ENCODE measurements at places on chromosomes 2 and 18.

GRCh38 chr18:78782951-78783563, 196.6 kb upstream of the SALL3 start:
- DNase-seq: no peak

DNA sequence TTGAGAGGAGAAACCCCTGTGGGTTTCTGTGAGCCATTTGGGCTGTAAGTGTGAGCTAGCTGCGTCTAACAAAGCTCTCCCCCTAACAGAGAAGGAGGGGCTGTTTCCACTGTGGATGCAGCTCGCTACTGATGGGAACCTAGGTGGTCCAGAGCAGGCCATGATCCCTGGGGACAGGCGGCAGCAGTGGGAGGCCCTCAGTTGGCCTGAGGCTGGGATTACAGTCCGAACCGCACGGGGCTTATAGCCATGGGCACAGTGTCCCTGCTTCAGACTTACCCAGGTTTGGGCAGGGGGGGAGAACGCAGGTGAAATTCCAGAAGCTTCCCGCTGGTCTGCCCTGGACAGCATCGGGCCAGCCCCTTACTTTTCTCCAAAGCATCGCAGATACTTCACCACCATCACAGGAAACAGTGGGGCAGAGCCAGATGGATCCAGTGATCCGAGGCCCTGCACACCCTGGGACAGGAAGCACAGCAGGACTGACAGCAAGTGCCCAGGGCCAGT, 139.4 kb downstream of the SEPTIN10 start:
- no peak for DNase-seq

GRCh38 chr2:67917332-67918054, 145.3 kb downstream of the C1D start:
- no peak for DNase-seq

- no peak for DNase-seq
Measured at GRCh38 chr18:62721839-62722795, 6.8 kb downstream of the PHLPP1 start.

GRCh38 chr2:166434491-166434890, 58.7 kb upstream of the SCN9A start:
- no peak for DNase-seq

DNA sequence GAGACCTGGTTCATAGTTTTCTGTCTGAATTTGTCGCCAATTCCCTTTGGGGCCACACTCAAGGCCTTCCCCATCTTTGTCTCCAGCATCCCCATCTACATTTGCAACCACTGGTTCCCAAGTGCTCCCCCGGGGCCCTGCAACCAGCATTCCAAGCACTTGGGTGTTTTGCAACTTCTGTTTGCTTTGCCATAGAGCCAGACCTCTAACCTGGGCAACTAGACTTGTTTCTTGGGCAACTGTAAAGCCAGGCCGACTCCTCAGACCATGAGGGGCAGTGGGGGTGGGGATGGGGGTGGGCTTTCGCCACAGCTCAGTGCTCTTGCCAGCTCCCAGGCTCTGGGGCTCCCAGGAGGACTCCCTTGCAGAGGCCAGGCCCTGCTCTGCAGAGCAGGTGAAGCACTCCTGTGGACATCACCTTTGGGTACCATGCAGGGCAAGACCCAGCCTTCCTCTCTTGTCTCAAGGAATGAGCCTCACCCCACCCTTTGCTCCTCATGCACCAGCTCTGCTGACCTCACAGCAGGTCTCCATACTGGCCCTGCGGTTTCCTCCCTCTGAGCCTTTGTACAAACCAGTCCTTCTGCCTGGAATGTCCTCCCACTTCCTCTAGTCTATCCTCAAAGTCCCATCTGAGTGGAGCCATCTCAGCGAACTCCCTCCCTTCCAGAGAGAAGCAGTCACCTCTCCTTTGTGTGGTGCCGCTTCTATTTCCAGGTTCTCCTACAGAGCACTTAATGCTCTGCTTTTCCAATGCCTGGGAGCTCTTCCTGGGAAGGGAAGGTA, 126.7 kb upstream of the MYCN start:
- DNase-seq: no peak

DNA sequence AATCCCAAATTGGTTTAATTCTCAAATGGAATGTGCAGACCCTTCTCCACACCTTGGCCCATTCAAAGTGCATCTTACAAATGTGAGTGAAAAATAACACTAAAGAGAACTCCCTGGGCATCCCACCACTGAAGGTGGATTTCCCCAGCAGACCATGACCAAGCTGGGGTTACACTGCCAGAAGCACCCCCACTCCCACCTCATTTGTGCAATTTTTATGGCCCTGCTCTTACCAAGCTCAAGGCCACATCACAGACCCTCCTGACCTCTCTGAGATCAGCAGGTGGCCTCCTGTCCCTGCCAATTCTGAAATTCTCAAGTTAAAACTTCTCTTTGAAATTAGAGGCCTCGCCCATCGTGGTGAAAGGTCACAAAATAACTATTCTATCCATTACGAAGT, 21.6 kb downstream of the SIGLEC15 start:
- no peak for DNase-seq

DNA sequence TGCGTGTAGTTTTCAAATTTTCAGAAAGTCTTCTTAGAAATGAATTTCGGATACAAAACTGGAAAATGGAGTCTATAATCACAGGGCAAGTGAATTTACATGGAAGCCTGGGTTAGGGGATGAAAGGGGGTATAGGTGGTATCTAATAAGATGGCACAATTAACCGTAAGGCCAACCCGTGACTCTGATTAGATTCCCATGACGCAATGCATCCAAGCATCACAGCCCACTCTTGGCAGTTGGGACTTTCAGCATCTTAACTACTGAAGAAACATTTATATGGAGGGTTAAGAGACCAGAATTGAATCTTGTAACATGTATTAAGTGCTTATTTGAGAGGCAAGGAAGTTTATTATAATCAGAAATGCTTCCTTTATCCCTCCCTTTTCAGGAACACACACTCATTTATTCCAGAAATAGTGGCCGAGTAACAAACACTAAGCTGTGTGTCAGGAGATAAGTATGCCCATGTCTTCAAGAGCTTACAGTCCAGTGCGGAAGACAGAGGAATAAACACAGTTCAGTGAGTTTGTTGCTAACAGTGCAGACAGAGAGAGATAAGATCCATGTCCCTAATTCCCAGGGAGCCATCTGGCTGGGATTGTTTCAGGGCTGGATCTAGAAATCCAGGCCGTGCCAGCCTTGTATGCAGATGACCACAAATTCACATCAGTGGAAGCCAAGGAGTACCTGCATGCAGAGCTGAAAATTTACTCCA, 151.2 kb downstream of the ANTXR1 start:
- DNase-seq: no peak

DNA sequence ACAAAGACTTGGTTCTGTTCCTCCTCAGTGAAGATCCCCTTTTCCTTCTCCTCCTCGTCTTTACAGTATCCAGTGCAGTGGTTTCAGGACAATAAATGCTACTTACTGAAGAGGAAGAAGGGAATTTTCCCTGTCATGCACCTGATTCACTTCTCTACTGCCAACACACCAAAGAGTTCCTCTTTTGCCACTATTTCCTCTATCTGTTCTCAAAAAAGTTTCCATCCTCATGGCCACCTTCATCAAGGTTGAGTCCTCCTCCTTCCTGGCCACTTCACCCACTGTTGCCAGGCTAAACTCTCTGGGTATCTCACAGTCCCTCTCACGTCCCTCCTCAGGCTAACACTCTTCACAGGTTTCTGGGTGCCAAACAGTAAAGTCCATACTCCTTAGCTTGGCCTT, 41.7 kb downstream of the PLEKHM3 start:
- DNase-seq: no peak
